ENCODE measurements at places on chromosomes 6 and 20.

GRCh38 chr6:111832833-111833418 lies 40.3 kb downstream of the FYN start:
- DNase-seq = no peak

DNA sequence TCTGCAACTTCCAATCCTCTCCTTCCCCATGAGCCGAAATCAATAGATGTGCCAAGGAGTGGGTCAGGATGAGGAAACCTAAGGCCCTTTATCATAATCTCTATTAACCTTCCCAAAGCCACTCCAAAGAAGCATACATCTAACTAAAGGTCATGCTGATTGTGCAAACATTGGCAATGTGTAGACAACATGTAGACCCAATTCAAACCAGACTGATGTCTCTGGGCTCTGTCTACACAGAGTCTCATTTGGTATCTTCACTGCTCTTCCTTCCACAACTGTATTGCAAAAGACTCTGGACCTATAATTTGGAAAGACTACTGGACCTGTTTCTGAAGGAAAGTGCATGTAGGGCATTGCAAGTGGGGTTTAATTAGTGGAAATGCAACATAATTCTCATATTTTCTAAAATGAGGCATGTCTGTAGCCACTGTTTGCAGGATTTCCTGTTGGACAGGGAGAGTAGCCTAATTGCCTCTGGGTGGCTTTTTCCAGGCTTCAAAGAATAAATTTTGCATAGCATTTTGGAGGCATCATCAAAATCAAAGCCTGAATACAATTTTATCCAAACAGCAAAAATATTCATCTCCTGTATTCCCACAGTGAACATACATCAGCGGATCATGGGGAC lies 35.0 kb upstream of the MLIP start:
- no peak for DNase-seq

DNA sequence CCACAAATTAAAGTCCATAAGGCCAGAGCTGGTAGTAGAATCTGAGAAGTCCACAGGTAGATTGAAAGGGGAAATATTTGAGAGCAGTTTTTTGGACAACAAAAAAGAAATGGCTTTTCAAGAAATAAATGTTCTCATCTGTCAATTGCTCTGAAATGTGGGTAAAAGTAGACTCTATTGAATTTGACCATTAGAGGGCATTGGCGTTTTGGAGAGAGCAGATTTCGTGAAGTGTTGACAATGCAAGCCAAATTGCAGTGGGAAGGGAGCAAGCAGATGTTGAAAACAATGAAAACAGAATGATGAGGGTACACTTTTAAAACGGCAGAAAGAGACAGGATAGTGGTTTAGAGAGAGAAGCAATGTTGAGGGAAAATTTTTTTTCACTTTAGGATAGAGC lies 149.1 kb upstream of the FAM83B start:
- peak; percentile 8 for DNase-seq

- no peak for DNase-seq
Measured at GRCh38 chr6:42860036-42860435, 19.4 kb upstream of the RPL7L1 start.

DNA sequence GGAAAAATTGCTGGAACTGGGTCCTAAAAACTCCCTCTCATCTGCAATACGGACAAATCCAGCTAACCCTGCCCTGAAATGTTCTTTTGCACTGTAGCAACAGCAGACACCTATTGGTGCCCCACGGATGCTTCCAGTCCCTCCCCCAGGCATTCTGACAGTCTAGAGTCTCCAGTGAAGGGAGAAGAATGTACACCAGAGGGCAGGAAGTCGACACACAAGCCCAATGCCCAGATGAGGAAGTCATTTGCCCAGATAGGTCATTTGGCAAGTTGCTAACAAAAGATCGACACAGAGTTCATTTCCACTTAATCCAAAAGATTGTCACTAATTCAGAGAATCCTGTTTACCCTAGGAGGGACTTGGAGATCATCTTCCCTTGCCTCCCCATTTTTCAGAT lies 293.0 kb upstream of the PRDM1 start:
- DNase-seq = peak; percentile 29

- DNase-seq = no peak
Measured at GRCh38 chr6:108897371-108897770, 49.1 kb downstream of the ARMC2 start.

- DNase-seq = peak; percentile 49
Measured at GRCh38 chr20:31835977-31836852, 9.2 kb downstream of the FOXS1 start.

DNA sequence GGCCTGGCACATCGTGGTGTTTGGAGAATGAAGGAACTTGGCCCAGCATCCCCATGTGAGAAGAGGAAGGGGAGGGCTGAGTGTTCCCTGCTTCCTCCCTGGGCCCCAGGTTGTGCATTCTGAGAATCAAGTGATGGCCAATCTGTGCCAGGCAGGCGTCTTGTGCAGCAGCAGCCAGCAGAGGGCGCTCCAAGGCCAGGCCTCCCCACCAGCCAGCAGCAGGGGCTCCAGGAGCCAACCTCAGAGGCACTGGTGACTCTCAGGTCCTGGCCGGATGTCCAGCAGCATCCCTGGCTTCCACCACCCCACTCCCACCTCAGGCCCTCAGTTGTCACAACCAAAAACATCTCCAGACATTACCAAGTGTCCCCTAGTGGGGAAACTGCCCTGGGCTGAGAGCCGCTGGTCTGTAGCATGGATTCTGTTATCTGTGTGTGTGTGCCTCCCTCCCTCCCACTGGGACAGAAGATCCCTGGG lies 192.0 kb downstream of the PREX1 start:
- DNase-seq = peak; percentile 80

DNA sequence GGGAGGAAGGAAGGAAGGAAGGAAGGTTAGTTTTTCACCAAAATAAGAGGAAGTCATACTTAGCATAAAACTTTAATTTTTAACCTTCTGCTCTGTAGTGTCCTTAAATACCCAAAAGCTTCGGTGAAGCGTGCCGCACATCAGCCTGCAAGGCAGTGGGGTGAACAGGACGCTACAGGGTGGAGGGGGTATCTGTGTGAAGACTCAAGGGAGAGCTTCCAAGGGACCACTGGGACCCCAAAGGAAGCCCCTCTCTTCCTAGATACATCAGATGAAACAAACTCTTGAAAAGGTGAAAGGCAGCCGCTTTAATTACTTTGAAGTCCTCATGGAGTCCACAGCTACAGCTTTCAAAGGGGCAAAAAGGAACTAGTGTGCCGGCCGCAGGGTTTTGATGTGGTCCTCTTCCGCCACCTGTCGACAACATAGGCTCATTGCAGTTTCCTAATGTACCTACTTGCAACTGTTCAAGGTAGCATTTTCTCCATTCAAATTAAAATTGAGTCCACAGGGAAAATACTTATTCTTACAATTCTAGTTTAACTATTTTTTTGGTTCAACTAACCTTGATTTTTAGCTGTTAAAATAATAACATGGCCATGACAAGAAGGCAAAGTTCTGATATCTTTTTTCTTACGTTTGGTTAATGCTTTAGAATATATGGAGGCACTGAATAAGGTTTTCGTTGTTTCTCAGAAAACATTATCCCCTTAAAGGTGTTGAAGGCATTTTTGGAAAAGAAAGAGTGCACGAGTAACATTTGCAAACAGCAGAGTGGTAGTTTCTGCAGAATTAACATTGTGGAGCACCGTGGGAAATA lies 135.0 kb upstream of the RIPOR2 start:
- DNase-seq = peak; percentile 70

DNA sequence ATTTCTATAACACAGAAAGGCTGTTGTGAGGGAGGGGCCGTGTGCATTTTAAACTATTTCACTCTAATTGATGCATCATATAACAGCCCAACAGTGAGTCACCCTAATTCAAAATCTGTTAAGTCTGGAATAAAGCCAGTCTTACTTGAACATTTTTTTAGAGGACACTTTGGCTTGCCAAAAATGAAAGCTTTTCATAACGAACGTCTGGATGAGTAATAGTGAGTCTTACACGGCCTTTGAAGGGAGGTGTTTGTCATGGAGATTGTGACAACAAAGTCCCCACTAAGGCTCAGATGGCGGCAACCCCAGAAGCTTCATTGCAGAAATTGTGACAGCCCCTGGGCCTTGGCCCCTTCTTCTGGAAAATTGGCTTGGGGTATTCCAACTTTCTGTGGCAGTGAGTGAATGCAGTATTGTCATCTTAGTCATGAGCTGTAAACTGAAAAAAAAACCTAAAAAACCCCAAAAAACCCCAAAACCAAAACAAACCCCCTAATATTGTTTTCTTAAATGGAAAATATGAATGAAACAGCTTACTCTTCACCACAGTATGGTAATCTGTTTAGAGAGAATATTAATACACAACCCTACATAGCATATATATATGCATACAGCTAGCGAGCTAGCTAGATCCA lies 92.6 kb upstream of the CLDN20 start:
- peak; percentile 39 for DNase-seq

DNA sequence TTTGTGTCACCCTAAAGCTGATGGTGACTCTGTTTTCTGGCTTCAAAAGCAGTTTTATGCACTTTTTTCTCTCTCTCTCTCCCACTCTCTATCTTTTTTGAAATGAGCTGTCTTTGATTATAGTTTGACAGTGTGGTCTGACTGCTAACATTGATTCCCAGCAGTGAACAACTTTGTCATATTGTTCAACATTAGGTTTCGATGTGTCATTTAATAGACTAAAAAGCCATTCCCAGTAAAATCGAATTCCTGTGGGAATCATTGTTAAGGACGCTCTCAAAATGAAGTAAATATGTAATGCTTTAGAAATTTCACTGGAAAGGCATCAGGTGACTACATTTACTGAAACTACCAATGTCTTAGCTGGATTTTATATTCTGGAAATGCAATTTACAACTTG lies 69.9 kb upstream of the FLRT3 start:
- DNase-seq = no peak

GRCh38 chr6:23732521-23732920 lies 393.5 kb upstream of the NRSN1 start:
- DNase-seq = no peak

- no peak for DNase-seq
Measured at GRCh38 chr6:56936466-56936865, 18.4 kb upstream of the BEND6 start.

GRCh38 chr20:51089840-51090239 lies 66.9 kb upstream of the KCNG1 start:
- no peak for DNase-seq

DNA sequence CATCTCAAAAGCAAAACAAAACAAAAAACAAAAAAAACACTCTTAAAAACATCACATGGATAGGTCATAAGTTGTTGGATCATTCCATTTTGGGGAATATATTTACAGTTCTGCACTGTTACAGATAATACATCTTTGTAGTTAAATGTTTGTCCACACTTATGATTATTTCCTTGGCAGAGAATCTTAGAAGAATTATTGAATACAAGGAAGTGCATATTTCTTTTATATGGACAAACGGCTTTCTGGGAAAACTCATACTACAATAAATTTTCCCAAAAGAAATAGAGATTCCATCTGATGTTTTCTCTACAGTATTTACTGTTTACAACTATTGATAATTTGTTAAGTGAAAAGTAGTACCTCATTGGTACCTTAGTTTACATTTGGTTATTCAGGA lies 33.8 kb downstream of the GMPR start:
- no peak for DNase-seq

DNA sequence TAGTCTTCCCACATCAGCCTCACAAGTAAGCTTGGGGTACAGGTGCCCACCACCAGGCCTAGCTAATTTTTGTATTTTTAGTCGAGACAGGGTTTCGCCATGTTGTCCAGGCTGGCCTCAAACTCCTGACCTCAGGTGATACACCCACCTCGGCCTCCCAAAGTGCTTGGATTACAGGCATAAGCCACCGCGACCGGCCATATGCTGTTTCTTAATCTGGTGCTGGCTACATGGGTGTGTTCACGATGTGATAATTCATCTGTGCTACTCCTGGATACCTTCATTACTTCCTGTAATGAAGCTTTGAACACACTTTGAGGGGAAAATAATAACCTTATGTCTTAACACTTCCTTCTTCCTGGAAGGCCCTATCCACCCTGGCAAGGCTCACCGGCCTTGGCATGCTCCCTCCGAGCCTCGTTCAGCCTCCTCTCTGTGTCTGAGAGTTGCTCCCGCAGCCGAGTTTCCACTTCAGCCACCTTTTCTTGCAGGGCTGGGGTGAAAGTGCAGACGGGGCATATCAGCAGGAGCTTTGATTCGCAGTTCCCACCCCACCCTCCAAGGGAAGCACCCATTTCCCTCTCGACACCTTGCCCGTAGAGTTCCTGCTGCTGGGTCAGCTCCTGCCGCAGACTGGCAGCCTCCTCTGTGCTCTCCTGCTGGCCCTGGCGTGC lies 5.6 kb upstream of the PSORS1C2 start:
- DNase-seq = no peak
